SW480 (cell line): ENCODE measurements at places on chromosomes 7 and 10.

- no peak for DNase-seq
Measured at GRCh38 chr7:129781928-129782817, 170.6 kb downstream of the UBE2H start.

- DNase-seq, result no peak
Measured at GRCh38 chr10:22344249-22344648, 1.0 kb upstream of the SPAG6 start.

- no peak for DNase-seq
Measured at GRCh38 chr7:994592-995308, 11.8 kb downstream of the CYP2W1 start.

GRCh38 chr7:82376739-82377138 is 66.8 kb downstream of the CACNA2D1 start:
- no peak for DNase-seq

GRCh38 chr10:86665868-86666267 is 2.4 kb upstream of the LDB3 start:
- DNase-seq, result no peak

GRCh38 chr10:4383651-4384098 is 442.3 kb upstream of the AKR1E2 start:
- no peak for DNase-seq

DNA sequence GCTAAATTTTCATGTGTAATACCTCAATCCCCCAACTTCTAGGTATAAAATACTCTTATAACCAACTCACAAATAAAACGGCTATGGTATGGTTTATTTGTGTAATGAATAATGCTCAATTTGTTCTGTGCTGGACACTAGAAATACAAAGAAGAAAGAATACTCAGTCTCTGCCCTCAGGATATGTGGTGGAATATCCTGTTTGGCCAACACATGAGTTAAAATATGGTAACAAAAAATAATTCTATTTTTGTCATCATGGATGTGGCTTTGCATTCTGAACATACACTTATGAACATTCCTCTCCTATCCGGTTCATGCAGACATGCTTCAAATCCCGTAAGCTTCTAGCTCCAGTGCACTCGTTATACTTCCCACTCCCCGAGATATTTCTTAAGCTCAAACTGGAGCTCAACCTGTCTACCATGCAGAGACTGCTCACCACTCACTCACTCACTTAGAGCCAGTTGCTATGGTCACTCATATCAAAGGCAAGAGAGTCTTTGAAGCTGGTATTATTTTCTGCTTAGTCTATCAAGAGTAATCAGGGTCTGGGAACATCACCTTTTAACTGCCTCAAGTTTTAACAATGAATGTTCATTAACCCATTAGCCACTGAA is 53.8 kb upstream of the SLC16A12 start:
- DNase-seq, result no peak

- DNase-seq, result no peak
Measured at GRCh38 chr10:56585447-56586171, 224.6 kb upstream of the ZWINT start.

DNA sequence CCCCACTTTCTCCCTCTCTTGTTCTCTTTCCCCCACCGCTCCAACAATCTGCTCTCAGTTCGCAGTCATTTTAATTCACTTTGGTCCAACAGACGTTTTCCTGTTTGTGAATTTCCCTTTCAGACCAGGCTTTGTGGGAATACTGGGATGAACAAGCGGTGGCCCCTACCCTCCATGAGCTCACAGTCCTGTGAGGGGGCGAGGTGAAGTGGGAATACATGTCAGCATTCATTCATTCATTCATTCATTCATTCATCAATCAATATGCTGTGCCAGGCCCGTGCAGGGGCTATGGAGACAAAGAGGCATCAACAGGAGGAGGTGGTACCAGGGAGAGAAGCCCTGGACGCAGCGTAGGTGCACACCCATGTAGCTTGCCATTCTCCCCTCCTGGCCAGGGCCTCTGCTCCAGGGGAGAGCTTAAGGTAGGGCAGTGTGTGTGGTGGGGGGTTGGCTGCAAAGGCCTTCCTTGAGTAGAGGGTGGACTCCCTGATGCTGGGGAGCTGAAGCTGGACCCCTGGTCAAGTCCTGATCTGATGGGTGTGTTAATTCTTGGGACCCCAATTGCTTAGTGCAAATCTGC is 16.1 kb downstream of the PRF1 start:
- DNase-seq, result no peak

DNA sequence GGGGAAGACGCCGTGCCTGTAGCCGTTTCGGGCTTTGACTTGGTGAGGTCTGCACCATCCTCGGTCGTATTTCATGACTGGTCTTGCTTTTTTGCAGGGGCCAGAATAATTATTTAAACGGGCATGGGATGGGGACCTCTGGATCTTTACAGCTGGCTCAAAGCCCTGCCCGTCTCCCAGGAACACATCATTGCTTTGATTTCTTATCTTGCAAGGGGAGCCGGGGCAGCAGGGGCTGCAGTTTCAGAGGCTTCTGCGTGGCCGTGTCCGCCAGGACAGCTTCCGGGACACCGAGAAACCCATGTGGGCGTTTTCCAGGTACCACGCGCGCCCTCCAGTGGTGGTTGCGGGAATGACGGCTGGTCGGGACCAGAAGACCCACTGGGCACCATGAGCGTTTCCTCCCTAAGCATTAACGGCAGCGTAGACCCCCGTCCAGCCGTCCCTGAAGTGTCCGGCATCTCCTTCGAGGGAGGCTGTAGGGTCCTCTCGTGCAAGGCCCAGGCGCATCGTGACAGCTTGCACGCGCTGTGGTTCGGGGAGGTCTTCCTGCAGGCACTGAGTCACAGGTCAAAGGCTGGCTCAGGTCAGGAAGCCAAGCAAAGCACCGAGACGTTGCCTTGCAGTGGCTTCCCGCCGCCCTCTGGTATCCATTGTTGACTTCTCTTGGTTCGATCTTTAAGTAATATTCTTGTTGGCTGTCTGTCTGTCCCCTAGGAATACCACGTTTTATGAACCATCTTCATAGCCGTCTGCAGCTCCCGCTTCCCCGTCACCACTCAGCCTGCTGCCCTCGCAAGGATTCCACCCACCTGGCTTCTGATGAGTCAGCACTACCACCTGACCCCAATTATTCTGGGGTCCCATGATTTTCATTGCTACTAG is 16.2 kb upstream of the ZFAND2A start:
- peak; percentile 76 for DNase-seq

GRCh38 chr7:13508586-13508985 is 480.9 kb downstream of the ETV1 start:
- DNase-seq, result no peak

GRCh38 chr10:88045656-88046415 is 182.4 kb downstream of the PTEN start:
- DNase-seq, result no peak

- DNase-seq, result peak; percentile 57
Measured at GRCh38 chr7:47945261-47946015, 2.8 kb downstream of the PKD1L1 start.

DNA sequence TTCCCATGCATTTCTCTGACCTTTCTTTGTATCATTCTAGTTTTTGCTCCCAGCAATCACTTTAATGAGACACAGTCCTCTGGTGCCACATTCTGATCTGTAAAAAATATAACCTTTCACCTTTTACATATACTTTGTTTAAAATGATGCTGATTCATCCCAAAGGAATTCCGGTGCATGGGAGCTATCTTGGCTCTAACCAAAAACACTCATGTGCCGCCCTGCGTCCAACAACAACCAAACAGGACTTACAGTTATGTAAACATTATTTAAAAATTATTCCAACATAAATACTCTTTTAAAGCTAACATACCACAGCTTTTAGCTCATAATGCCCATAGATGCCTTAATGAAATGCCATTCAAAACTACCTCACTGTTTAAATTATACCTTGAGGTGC is 7.7 kb upstream of the OPALIN start:
- peak; percentile 41 for DNase-seq

DNA sequence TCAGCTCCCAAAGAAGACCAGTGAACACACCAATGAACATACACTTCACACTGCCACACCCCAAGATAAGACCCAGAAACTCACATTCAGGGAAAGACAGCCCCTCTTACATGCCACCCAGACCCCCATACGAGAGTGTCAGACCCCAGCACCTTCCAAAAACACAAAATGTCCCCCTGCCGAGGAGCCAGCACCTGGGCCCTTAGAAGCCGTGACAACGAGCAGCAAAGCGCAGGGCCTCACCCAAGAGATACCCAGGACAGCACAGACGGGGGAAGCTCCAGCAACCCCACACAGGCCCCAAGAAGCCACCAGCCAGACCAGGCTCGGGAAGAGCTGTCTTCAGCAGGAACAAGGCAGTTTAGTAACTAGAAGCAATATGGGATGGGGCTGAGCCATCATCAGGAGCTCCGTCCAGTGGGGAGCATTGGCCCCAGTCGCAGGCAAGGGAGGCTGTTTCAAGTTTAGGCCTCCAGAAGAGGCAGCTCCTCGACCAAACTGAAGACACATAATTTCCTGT is 243.6 kb downstream of the PTPRN2 start:
- no peak for DNase-seq

GRCh38 chr10:73166972-73167371 is 836 bp downstream of the ECD start:
- no peak for DNase-seq

GRCh38 chr7:138784692-138785091 is 13.1 kb upstream of the TMEM213 start:
- no peak for DNase-seq

- no peak for DNase-seq
Measured at GRCh38 chr10:129867631-129868179, 96.4 kb downstream of the EBF3 start.

DNA sequence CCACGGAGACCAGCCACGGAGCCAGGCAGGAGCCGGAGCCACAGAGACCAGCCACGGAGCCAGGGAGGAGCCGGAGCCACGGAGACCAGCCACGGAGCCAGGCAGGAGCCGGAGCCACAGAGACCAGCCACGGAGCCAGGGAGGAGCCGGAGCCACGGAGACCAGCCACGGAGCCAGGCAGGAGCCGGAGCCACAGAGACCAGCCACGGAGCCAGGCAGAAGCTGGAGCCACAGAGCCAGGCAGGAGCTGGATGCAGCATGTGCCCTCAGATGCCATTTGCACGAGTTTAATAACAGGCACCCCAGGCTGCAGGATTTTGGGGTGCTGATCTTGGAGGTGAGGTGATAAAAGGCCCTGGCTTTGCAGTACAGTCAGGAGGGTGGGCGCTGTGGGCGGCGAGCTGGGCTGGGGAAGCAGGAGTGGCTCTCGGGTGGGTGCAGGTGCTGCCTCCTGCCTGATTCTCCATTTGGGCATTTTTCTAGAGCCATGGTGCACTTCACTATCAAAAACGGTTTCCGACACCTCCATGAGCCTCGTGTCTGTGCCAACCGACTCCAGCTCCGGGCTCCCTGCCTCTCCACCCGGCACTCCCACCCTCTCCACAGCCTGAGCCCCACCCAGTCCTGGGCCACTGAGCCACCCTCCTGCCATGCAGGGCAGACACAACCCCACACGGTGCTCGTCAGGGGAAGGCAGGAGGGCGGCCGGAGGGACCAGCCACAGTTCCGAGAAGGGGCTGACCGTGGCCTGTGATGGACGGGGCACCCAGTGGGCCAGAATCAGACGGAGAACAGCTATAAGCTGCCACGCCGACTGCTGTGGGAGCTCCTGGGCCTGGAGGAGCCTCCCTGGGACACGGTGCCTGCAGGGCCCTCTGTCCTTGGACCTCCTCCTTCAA is 40.8 kb upstream of the NKX6-2 start:
- no peak for DNase-seq

DNA sequence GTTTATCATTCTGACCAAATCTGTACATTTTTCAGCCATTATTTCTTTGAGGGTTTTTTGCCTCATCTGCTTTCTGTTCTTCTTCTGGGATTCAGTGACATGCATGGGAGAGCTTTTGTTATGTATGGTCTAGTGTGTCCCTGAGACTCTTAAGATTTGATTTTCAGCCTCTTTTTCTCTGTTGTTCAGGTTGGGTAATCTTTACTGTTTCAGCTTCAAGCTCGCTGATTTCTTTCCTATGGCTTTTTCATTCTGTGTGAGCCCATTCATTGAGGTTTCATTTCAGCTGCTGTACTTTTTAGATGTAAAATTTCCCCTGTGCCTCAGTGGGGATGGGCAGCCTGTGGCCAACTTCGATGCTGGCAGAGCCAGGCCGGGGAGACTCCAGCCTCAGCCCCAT is 38.1 kb downstream of the FOXK1 start:
- DNase-seq, result no peak

GRCh38 chr10:36051500-36051991 is 409.4 kb upstream of the FZD8 start:
- no peak for DNase-seq

- DNase-seq, result no peak
Measured at GRCh38 chr10:31820096-31820495, 108.5 kb downstream of the ARHGAP12 start.

DNA sequence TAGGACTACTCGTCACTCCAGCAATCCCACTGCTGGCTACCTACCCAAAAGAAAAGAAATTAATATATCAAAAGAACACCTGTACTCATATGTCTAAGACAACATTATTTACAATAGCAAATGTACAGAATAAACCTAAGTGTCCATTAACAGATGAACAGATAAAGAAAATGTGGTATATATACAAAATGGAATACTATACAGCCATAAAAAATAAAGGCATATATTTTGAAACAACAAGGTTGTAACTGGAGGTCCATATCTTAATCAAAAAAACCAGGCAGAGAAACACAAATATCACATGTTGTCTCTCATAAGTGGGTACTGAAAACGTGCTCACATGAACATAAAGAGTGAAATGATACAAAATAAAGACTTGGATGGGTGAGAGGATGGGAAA is 1073.3 kb upstream of the PHF14 start:
- no peak for DNase-seq

- DNase-seq, result no peak
Measured at GRCh38 chr10:112763916-112764520, 186.0 kb upstream of the TCF7L2 start.

- DNase-seq, result no peak
Measured at GRCh38 chr10:21100190-21100589, 203.1 kb upstream of the NEBL start.

- DNase-seq, result no peak
Measured at GRCh38 chr10:21750424-21750823, 216.4 kb downstream of the MLLT10 start.

DNA sequence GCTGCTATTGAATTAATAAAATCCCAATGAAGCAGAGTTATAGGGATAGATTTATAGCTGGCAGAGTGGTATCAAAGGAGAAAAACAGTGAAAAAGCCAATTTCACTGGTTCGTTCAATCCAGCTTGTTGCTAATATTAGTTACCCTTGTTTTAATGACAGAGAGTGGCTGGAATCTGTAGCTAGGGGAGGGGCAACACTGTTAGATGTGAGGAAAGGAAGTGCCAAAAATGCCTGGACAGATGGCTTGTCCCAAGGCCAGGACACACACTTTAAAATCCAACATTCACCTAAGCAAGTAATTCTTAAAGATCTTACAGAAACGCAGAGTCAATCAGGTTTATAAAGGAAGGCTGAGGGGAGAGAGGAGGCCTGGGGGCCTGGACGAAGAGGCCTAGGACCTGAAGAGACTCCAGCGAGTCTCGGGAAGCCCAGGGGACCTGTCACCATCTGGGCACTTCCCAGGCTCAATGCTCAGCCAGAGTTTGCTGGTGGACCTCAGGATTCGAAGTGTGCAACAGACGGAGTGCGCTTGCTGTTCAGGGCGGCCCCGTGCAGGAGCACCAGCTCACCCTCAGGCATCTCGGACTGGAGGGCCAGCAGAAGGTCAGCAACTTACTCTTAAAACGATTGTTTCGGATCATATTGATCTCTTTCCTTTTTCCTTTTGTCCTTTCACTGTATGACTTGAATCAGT is 36.7 kb downstream of the TMEM248 start:
- no peak for DNase-seq

- no peak for DNase-seq
Measured at GRCh38 chr7:108287857-108288256, 157.7 kb upstream of the LAMB4 start.
